Mucosa of descending colon (tissue), 3 donors: ENCODE measurements at places on chromosomes 1 and 21. TPM values are rescaled to one million over a fixed set of nuclear protein-coding genes. Genes with fewer than 3 reads are reported as not detected.

DNA sequence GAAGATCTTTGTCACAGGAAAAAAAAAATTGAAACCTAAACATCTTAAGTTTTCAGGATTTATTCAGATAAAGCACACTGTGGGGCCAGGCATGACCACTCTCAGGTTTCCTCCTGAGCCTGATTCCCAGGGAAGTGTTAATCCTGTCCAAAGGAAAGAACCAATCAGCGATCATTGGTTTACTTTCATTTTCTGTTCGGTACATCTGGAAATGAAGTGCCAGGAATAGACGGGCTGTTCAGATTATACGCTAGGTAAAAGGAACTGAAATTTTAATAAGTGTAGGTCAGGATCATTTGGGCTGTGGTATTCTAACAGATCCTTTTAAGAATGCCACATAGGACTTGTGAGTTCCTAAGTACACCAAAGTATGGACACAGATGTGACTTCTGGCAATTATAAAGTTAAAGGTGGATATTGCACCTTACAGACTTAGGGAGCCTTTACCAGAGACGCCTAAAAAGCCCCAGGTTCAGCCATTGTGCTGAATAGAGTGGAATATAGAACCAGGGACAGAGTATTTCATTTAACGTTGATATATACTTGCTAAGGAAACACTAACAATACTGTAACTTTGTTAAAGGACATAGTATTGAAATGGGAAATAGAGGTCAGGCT, 9.3 kb upstream of the CACYBP start:
- peak; percentile 35 for DNase-seq

Gene TMEM39B
- total RNA-seq = 9.7 TPM

- no peak for DNase-seq
Observed at GRCh38 chr1:182677397-182678098, 6.8 kb downstream of the RGS8 start.

DNA sequence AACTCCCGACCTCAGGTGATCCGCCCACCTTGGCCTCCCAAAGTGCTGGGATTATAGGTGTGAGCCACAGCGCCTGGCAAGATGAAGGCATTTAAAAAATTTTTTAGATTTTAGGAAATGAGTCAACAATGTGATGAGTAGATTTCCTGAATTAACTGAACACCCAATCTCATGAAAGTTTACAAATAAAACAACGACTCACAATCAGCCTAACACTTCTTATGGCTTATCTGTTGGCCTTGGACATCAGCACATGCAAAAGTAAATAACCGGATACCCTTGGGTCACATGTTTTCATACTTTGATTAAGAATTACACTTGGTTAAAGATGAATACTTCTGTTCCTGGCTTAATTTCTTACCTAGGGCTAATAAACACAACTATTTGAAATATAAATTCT, 3.0 kb downstream of the GNG12 start:
- no peak for DNase-seq

DNA sequence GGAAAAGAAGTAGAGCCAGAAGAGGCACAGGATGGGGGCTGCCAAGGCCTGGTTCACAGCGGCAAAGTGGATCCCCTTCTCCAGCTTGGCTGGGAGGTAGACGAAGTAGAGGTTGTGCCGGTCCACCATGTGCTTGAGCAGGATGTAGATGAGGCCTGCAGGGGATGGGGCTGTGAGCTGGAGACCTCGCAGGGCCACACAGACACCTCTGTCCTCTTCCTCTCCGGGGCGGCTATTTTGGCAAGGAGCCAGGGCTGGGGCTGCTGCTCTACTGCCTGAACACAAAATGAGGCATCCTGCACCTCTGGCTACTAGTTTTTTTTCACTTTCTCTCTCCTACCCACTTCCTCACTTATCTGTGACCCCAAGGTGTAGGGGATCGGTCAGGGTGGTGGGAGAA, 32.3 kb downstream of the TMEM63A start:
- no peak for DNase-seq

DNA sequence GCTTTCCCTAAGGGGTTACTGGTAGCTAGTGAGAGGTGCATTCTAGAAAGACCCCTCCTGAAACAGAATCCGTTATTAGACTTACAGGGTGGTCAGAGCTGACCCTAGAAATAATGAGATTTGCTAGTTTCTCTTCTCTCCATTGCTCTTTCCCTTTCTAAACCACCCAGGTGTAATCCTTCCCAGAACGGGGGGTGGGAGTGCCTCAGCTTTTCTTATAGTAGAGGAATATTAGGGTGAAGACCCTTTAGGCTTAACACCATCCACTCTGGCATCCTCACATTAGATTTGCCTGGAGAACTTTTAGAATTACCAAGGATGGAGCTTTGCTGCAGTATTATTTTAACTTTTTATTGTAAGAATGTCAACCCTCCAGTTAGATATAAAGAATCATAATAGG, 49.4 kb downstream of the CAPN9 start:
- no peak for DNase-seq

GRCh38 chr1:29033829-29034466, 89.8 kb downstream of the TMEM200B start:
- DNase-seq = no peak

DNA sequence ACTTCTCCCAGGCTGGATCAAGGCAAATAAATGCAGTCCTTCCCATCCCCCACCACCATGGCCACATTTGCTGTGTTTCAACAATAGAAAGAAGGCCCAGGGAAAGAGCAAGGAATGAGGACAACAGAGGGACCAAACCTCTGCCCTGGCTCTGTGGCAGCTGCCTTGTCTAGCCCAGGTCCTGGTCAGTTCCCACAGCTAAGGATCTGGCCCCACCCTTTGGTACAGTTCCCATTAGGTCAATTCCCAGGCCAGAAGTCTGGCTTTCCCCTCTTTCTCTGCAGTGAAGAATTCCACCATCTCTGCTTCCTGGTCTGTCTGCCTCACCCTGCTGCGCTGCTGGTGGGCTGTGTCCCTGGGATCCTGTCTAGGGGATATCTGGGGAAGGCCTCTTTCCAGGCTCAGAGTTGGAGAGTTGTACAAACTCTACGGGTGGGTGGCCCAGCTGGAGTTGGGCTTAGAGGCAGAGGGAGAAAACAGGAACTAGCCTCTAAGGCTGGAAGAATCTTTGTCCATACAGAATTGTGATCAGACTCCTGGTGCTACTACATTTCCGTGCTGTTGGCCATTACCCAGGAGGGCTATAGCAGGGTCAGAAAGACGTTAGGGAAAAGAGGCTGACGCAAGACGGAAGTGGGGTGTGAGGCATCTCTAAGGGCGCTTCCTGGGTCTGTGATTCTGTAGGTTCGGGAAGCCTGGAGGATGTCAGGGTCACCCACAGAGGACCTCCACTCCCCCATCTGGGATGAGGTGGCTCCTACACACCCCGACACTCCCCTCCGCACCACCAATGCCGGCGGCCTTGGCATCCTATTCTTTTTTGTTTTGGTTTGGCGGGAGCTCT, 953 bp upstream of the NDUFS2 start:
- DNase-seq = peak; percentile 72

Gene OSBPL9
- total RNA-seq = 50.7 TPM

Gene EXO1
- total RNA-seq = 7.4 TPM

Gene MYOC
- 3.8 TPM for total RNA-seq

GRCh38 chr1:234647245-234647644, 37.3 kb upstream of the IRF2BP2 start:
- DNase-seq = no peak

GRCh38 chr1:182118851-182119250, 57.3 kb upstream of the ZNF648 start:
- DNase-seq = no peak

GRCh38 chr21:45945868-45946210, 35.7 kb upstream of the COL6A1 start:
- no peak for DNase-seq

GRCh38 chr1:47302472-47302871, 11.5 kb downstream of the STIL start:
- DNase-seq = no peak

DNA sequence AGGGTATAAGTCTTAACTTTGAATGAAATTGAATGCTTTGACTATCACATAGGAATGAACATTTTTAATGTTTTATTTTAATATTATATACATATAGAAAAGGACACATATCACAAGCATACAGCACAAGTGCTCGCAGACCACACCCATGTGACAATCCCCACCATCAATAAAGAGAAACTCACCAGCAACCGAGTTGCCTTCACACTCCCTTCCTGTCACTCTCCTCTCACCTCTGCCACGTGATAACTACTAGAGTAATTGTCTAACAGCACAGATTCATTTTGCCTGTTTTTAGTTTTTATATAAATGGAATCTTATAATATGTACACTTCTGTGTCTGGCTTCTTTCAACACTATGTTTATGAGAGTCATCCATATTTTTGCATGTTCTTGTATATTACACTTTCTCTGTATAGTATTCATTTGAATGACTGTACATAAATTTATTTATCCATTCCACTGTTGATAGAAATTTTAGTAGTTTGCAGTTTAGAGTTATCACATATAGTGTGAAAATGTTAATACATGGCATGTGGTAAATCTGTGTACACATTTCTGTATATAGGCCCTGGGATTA, 304.9 kb upstream of the DUSP10 start:
- DNase-seq = no peak

DNA sequence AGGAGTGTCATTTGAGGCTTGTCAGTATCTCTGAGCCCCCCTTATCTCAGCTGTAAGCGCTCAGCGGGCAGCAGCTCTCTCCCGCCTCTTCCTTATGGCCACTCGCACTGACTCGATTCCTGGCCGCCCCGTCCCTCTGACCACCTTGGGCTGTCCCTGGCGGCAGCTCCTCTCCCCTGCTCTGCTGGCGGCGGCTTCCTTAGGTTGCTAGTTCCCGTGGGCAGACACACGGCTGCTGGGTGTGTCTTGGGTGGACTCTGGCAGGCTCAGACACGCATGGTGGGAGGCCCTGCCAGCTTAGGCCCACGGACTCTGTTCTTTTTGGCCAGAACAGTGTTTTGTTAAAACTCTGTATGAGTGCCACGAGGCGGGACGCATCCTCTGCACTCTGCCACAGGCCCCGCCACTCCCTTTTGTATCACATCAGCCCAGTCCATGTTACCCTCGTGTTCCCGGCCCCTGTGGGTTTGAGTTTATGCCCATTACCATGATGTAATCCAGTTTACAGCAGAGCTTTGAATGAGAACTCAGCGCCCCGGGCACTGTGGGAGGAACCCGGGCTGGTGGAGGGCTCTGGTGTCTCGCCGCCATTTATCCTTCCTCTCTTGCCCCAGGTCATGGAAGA, 45.9 kb downstream of the COQ8A start:
- DNase-seq = no peak

DNA sequence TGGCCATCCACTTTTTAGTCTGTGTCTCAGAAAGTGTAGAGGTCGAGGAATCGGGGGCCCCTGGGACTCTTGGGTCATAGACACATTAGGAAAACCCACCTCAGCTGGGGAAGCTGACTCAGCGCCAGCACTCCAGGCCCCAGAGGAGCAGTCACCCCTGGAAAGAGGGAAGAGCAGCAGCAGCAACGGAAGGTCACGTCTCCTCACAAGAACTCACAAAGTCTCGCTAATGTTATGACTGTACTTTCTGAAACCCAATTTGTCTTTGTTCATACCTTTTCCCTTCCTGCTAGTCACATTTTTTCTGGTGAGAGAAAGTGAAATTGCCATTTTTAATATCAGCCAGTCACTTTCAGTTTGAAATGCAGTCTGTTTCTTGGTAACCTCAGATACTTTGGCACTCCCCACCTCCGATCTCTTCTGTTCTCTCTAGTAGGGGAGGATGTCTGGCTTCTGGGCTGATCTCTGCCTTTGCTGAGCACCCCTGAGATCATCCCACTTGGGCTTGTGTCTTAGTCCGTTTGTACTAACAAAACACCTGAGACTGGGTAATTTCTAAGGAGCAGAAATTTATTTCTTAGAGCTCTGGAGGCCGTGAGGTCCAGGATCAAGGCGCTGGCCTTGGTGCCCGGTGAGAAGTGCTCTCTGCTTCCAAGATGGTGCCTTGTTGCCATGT, 6.0 kb upstream of the NLRP3 start:
- DNase-seq = no peak

DNA sequence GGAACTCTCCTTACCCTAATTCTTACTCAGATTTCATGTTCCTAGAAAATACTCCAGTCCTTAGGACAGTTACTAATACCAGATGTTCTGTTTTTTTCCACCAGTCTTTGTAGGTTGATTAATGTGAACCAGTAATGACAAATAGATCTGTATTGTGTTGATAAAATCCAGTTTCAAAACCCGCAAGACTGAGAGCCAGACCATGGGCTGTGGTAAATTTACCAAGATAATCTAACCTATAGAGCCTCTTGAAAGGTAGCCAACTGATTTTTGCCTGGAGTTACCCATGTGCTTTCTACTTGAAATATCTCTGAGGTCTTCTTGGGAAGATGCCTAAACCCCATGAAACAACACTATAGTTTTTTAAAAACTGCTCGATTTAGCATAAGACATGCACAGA, 46.5 kb upstream of the CDC7 start:
- no peak for DNase-seq

DNA sequence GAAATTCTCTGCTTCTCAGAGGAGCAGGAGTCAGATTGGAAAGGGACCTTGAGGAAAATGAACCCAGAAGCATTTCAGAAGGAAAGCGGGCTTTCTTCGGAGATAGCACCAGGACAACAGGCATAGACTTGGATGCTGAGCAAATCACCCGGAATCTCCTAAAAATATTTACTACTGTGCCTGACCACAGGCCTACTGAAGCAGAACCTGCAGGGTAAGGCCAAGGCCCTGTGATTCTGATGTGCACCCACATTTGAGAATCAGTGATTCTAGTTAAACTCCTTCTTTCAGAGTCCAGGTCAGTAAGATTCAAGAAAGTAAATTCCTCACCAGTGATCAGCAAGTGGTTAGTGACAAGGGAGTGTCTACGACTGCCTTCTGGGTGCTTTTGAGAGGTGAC, 307.3 kb upstream of the DUSP10 start:
- no peak for DNase-seq

Gene MAN1A2
- total RNA-seq = 32.4 TPM

DNA sequence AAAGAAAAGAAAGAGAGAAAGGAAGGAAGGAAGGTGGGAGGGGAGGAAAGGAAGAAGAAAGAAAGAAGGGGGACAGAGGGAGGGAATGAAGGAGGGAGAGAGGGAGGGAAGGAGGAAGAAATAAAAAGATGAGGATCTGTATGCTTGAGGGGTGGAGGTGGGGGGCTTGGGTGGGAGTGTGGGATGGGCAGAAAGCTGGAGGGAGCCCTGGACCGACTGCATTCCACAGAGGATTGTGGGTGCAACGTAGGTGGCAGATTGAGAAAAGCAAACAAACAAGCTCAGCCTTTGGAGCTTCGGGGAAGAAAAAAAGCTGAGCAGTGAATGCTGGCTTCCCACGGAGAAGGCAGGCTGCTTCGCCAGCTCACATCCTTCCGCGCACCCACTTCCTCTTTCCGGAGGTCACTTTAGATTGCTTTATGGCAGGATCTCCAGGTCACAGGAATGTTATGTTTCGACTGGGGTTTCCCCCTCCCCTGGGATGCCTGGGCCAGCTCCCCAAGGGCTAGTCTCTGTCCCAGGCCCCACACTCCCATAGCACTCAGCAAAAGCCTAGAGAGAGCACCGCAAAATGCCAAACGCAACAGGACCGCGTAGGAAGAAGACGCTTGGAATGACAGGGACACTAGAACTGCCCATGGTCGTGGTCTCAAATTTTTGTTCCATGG, 20.7 kb upstream of the LGALS8 start:
- DNase-seq = peak; percentile 64

Gene HLX
- total RNA-seq = 43.4 TPM

Gene S100A3
- total RNA-seq = not detected
